ENCODE measurements at places on chromosomes 7 and 10.

DNA sequence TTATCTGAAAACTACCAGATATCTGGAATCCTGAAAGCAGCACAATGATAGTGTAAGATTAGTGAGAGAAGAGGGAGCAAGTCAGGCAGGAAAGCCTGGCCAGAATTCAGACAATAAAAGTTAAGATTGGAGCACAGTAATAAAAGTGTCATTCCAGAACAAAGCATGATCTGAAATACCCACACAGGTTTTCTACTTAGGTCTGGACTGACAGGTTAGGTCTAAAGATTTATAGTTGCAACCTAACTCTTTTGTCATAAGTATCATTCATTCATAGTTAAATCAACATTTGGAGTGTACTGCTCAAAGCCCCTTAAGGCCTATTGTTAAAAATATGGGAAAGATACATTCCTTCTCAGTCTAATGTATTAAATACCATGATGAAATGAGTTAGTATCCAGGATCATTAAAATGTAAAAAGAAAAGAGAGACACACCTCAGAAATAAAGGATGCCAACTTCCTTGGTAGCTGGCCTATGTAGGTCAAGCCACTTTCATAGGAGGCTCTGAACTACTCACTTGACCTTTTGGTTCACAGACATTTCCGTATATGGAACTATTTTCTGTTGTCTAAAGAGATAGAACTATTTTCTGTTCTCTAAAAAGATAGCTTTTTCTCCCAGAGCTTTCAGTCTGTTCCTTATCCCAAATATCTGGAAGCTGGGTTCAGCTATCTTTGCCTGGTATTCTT, 105.2 kb downstream of the FAS start:
- DNase-seq, result no peak

DNA sequence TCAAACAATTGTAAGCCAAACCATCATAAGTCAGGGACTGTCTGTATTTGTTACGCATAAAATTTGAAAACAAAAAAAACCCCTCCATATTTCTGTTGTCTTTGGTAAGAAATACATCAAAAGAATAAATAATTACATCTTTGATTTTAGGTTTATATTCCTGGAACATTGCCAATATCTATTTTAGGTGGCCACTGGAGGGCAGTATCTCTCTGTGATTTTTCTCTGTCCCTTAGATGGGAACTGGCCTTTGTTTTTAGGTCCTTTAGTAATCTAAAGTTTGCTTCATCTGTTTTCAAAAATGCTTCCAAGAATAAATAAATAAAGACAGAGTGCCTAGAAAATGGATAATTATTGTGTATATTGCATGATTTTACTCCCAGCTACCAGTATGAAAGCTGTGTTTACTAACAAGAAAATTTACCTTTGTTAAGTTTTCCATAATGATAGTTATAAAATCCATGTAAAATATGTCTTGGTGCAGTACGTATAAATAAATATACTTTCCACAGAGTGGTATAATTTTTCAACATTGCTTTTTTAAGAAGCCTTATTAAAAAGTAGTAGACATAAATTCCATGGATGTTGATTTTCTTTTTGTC, 64.2 kb downstream of the PHYHIPL start:
- DNase-seq, result no peak

GRCh38 chr10:100802607-100803006, 57.2 kb downstream of the PAX2 start:
- no peak for DNase-seq

DNA sequence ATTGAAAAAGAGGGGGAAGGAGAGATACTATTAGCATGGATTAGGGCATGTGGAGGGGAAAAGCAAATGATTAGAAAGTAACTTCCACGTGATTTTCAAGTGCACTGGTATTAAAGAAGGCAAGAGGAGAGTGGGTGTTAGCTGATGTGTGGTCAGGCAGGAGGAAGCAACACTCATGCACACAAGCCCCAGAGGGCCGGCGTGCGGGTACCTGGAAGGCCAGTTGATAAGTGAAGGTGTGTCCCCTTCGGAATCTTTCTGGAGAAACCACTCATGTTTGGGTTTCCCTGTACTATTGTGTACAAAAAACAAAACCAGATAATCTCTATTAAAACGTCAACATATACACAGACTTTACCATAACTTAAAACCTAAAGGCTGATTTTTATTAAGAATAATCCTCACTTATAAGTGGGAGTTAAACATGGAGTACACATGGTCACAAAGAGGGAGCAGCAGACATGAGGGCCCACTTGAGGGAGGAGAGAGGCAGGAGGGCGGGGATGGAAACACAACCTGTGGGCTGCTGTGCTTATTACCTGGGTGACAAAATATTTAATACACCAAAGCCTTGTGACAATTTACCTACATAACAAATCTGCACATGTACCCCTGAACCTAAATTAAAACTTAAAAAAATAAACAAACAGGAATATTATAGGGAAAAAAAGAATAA, 98.9 kb downstream of the SVIL start:
- no peak for DNase-seq
